ENCODE measurements at places on chromosomes 1 and 21.
A peak's percentile ranks its signal among the peaks of the same experiment; 100 is the strongest.

GRCh38 chr1:93620841-93621210 lies 60.8 kb downstream of the BCAR3 start:
- DNase-seq, result no peak

GRCh38 chr1:81878538-81878937 lies 77.8 kb downstream of the ADGRL2 start:
- DNase-seq, result no peak

GRCh38 chr1:66464802-66465201 lies 69.2 kb upstream of the SGIP1 start:
- DNase-seq, result no peak

- DNase-seq, result peak; percentile 42
Observed at GRCh38 chr1:161013488-161014230, 7.3 kb downstream of the F11R start.

GRCh38 chr1:163227126-163227525 lies 24.4 kb upstream of the RGS5 start:
- DNase-seq, result no peak

DNA sequence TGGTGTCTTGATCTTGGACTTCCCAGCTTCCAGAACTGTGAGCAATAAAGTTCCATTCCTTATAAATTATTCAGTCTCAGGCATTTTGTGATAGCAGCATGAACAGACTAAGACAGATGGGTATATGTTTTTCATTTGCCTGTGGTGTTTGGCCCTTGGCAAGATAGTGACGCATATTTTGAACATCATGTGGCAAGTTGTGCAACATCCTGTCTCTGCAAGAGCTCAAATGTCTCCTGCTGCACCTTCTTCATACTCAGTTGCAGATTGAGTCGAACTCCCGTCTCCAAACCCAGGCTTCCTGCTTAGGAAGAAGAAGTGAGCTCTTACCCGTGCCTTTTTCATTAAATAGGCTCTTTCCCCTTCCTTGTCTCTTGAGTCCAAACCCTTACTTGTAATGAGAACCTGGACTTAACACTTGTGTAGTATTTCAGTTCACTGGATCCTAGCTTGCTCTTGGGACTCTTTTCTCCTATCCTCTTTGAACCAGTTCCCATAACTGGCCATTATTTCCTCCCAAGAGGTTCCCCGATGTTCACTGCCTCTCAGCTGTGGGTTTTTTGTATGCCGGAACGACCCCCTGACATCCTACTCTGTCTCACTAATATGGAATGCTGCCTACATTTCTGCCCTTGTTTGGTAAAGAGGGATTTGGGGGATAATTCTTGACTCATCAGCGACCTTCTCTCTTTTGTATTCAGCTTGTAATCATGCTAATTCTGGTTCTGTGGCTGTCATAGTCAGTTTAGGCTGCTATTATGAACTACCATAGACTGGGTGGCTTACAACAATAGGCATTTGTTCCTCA lies 125.0 kb upstream of the KCNK2 start:
- no peak for DNase-seq

- DNase-seq, result no peak
Observed at GRCh38 chr1:233909195-233909594, 4.7 kb downstream of the SLC35F3 start.

- DNase-seq, result no peak
Observed at GRCh38 chr1:7785108-7785507, 1.0 kb downstream of the PER3 start.

GRCh38 chr1:188089461-188089860 lies 1260.7 kb downstream of the PLA2G4A start:
- DNase-seq, result no peak

- no peak for DNase-seq
Observed at GRCh38 chr1:228144993-228145343, 4.8 kb upstream of the GJC2 start.

DNA sequence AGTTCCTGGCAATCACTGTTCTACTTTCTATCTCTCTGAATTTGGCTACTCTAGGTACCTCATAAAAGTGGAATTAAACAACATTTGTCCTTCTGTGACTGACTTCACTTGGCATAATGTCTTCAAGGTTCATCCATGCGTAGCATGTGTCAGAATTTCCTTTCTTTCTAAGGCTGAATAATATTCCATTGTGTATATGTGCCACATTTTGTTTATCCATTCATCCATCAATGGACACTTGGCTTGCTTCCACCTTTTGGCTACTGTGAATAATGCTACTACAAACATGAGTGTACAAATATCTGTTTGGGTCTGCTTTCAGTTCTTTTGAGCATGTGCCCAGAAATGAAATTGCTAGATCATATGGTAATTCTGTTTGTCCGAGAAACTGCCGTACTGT lies 14.7 kb downstream of the CACHD1 start:
- no peak for DNase-seq

DNA sequence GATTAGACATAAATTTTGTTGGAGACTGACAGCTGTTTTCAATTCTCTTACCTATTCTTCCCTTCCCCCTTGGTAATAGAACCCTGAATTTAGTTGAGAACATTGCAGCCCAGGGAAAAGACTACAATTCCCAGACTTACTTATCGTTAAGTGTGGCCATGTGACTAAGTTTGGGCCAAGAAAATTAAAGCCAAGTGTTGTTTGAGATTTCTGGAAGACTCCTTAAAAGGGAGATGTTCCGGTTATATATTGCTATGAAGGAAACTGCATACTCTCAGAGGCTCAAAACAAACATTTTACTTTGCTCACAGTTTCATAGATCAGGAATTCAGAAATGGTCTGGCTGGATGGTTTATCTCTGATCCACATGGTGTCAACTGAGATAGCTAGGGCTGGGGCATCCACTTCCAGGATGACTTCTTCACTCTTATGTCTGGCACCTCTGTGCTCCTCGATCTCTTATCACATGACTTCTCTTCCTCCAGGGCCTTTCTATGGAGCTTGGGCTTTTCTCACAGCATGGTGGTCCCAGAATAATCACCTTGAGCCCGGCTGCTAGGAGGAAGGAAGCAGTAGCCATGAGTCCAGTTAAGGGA lies 22.4 kb upstream of the CD34 start:
- no peak for DNase-seq

- DNase-seq, result no peak
Observed at GRCh38 chr1:231867607-231868006, 241.0 kb downstream of the DISC1 start.

- no peak for DNase-seq
Observed at GRCh38 chr1:175927944-175928343, 184.5 kb upstream of the TNR start.

- DNase-seq, result no peak
Observed at GRCh38 chr1:176068256-176068655, 138.8 kb downstream of the COP1 start.

DNA sequence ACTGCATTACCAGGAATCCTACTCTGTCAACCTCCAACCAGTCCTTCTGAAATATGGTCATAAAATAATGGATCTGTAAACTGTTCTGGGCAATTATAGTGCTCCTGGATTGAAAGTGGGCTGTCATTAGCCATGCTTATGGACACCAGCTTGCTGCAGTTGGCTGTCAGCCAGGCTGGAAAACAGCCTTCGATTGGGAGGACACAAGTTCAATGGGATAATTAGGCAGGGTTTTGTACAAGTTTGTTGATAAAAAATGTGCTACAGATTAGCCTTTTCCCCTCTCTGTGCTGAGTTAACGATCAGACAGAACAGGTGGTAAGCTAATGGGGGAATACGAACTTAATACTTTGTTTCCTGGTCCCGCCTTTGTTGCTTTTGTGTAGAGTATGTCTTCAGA lies 413.9 kb downstream of the DUSP10 start:
- DNase-seq, result no peak

DNA sequence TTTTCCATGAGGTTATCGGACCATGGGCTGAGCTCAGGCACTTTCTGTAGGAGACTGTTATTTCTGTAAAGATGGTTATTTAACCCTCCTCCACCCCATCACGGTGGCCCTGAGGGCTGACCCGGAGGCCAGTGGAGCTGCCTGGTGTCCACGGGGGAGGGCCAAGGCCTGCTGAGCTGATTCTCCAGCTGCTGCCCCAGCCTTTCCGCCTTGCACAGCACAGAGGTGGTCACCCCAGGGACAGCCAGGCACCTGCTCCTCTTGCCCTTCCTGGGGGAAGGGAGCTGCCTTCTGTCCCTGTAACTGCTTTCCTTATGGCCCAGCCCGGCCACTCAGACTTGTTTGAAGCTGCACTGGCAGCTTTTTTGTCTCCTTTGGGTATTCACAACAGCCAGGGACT lies 2.6 kb upstream of the CCDC28B start:
- no peak for DNase-seq

DNA sequence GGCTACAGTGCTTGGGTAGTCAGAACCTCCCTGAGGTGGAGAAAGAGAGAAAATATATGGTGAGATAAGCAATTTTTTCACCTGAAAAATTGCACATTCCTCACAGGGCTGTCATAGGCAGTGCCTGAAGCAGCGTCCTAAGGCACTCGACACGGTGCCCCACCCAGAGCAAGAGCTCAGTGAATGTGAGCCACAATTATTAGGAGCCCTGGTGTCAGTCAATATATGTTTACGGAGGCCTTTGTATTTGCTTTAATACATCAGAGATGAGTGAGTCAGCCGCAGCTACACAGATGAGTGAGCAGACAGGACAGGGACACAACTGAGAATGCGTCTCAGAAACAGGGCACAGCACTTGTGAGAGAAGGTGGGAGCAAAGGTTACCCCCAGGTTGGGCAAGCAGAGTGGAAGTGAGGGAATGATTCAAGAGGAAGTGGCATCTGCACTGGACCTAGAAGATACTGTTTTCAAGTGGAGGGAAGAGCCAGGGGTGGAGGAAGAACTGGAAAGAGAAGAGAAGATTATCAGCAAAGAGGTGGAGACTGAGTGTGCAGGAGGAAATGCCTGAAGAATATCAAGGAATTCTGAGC lies 5.2 kb upstream of the PIGC start:
- DNase-seq, result no peak

DNA sequence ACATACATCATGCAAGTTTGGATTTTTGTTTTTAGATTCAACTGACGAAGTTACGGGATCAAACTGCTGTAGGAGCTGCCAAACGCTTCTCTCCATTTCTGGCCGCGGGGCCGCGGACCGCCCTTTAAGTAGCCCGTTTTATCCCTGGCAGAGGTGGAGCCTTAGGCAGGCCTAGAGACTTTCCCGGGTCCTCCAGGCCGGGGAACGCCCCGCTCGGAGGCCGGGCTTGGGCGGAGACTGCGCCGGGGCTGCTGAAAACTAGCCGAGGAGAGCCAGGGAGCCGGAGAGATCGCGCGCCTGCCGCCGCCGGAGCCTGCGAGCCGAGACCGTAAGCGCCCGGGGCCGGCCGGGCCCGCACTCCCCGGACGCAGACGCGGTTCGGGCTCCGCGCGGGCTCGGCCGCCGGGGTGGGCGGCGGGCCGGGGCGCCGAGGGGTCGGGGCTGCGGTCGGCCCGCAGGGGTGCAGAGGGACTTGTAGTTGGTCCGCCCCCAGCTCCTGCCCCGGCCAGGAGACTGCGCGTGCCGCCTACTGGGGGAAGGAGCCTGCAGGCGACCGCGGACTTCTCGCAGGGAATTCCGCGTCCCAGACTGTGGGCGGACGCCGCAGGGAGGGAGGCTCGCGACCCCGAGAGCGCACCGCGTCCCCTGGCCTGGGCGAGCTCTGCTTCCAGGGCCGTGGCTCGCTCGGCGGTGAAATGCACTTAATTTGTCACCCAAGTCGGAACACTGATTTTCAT lies at the start of gene EPHX1:
Gene EPHX1, plus strand, starts transcription at position 283 of the 737 bp plus-strand sequence. CDS start 18,606 bp downstream, outside the sequence.
- DNase-seq, result peak; percentile 36

DNA sequence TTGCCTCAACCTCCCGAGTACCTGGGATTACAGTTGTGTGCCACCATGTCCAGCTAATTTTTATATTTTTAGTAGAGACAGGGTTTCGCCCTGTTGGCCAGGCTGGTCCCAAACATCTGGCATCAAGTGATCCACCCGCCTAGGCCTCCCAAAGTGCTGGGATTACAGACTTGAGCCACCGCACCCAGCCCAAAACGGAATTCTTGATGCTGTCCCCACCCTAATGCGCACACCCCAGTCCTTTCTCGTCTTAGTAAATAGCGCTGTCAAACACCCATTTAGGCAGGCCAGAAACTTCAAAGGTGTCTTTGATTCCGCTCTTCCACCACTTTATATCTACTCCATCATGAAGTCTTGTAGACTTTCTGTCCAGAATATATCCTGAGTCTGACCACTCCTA lies 35.1 kb downstream of the ITSN1 start:
- DNase-seq, result no peak

- DNase-seq, result no peak
Observed at GRCh38 chr1:159853417-159854115, 8.9 kb downstream of the VSIG8 start.

DNA sequence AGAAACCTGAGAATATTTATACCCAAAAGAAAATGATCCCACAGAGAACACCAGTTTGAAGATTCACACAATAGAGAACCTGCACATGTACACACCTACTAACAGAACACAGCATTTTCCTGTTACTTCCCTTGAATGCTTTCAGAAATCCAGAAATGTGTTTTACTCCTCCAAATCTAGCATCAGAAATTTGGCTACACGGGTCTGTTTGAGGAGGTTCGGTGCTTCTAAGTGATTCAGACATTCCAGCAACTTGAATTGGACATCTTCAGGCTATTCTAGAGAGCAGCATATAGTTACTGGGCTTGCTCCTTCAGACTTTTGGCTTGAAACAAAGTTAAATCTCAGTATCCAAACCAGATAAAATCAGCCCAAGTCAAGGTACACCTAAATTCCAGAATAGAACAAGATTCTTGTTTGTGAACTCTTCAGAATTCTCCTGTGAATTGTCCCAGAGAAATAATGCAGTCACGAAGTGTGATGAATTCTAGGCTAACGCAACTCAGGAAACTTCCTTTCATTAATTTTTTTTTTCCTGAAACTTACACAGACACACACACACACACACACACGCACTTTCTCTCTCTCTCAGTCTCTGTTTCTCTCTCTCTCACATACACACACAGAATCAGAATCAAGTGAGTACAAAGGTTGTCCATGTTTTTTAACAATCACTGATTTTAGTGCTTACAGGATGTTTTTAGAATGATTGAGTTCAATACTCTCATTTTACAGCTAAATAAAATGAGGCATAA lies 278.4 kb upstream of the SNX7 start:
- no peak for DNase-seq

DNA sequence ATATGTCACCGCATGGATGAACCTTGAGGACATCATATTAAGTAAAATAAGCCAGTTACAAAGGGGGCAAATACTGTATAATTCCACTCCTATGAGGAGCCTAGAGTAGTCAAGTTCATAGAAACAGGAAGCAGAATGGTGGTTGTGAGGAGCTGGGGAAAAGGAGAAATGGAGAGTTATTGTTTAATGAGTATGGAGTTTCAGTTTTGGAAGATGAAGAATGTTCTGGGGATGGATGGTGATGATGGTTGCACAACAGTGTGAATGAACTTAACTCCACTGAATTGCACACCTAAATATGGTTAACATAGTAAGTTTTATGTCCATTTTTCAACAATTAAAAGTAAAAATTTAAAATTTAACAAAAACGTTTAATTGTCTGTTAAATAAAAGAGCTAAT lies 220.9 kb upstream of the JUN start:
- no peak for DNase-seq

- no peak for DNase-seq
Observed at GRCh38 chr1:230077011-230077410, 10.0 kb downstream of the GALNT2 start.

- no peak for DNase-seq
Observed at GRCh38 chr1:42551180-42551579, 88.1 kb downstream of the CCDC30 start.

- no peak for DNase-seq
Observed at GRCh38 chr1:203690730-203691129, 64.1 kb downstream of the ATP2B4 start.

- no peak for DNase-seq
Observed at GRCh38 chr1:67514300-67514699, 84.1 kb upstream of the SERBP1 start.
